ENCODE measurements at places on chromosomes 4 and X.

- DNase-seq, result no peak
These were observed 850.4 kb upstream of the FRG1 start for GRCh38 chr4:189090174-189090814.

DNA sequence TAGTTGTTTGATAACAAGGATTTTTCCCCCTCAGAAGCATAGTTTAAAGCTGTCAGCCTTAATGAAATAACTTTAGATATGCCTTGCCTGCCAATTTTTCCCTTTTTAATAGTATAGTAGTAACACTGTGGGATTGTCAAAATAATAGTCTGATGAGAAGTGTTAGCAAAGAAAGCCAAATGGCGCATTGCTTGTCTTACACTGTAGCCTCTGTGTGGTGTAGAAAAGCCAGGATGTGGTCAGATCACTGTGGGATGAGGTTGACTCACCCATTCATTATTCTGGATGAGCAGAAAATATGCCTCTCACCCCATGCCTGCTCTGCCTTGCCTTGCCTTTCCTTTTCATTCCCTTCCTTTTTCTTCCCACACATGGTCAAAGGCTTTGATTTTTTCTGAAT lies 257.8 kb upstream of the NRK start:
- DNase-seq, result peak; percentile 30

DNA sequence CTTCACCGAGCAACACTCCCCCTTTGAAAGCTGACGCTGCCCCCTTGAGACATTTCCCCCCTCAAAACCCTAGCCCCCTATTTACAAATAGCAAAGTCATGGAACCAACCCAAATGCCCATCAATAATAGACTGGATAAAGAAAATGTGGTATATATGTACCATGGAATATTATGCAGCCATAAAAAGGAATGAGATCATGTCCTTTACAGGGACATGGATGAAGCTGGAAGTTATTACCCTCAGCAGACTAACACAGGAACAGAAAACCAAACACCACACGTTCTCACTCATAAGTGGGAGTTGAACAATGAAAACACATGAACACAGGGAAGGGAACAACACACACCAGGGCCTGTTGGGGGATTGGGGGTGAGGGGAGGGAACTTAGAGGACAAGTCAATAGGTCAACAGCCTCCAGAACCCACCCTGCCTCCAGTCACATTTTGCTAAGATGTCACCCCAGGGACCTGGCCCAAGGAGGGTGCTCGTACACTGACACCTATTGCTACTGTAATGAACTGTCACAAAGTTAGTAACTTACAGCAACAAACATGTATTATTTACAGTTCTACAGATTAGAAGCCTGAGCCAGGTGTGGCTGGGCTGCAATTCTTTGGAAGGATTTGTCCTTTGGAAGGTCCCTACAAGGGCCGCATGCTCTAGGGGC lies 20.6 kb downstream of the SCD5 start:
- DNase-seq, result no peak

GRCh38 chr4:178423366-178423765 lies 981.1 kb upstream of the AGA start:
- DNase-seq, result no peak

GRCh38 chrX:12984603-12985319 lies 9.9 kb downstream of the TMSB4X start:
- peak; percentile 32 for DNase-seq

GRCh38 chr4:56240554-56241174 lies 146.6 kb downstream of the AASDH start:
- DNase-seq, result no peak

GRCh38 chr4:114028071-114028470 lies 48.6 kb upstream of the ARSJ start:
- DNase-seq, result no peak

GRCh38 chr4:15682242-15683142 lies 865 bp downstream of the FAM200B start:
- DNase-seq, result no peak

DNA sequence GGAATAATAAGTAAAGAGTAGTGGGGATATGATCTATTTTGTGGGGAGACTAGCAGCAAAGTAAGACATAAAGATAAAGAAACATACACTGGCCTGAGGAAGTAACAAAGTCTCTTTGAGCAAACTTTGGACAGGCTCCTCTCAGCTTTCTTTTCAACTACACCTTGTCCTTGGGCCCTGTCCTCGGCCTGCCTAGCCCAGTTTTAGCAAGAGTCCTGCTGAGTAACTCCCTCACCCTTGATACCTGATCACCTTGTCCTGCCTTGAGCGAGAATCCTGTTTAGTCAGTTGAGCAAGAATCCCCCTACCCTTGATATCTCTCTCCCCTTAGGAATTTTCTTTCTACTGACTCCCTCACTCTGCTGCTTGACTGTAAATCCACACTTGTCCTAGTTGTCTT lies 11.5 kb downstream of the HNRNPH2 start:
- no peak for DNase-seq

- DNase-seq, result no peak
These were observed 36.8 kb upstream of the SPP1 start for GRCh38 chr4:87938746-87939145.

GRCh38 chr4:56370377-56370776 lies 16.9 kb downstream of the AASDH start:
- DNase-seq, result no peak

- no peak for DNase-seq
These were observed 45.4 kb downstream of the SMARCAD1 start for GRCh38 chr4:94253036-94253435.

DNA sequence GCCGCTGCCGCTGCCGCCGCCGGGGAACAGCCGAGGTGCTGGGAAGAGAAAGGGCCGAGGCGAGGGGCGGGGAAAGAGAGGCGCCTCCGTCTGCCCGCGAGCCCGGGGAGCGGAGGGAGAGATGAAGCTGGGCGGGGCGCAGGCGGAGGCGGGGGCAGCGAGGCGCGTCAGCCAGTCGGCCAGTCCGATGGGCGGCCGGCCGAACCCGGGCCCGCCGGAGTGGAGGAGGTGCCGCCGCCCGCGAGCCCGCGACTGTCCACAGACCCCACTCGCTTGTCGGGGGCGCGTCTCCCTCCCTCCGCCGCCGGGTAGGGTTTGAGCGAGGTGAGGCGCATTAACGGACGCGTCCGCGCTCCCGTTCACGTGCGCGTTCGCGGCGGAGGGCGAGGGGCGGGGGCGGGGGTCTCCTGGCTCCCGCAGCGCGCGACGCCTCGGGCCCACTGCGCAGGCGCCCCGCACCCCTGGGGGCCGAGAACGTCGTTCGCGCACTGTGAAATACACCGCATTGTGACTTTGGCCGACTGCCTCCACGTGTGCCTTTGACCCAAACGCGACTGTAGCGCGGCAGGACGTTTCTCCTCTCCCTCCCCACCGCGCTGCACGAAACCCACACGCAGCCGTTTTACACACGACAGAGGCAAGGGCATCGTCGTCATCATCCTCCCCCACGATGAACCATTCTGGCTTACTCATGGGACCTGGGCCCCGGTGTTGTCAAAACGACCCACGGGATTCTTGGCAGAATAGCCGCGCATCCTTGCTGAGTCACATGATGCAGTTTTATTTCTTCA lies at the start of gene NUDT11:
TSS of gene NUDT11 (minus strand) at position 92 of the 791 bp plus-strand sequence. CDS start 148 bp downstream, outside the sequence.
- DNase-seq, result peak; percentile 83

DNA sequence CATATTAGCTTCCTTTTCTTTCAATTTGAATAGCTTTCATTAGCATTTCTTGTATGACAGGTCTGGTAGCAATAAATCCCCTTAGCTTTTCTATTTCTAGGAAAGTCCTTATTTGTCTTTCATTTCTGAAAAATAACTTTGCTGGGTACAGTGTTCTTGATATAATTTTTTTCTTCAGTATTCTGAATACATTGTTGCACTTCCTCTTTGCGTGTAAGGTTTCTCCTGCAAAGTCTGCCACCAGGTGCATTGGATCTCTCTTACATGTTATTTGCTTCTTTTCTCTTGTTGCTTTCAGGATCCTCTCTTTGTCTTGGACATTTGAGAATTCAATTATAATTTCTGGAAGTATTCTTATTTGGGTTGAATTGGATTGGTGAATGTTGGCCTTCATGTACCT lies 663.7 kb downstream of the GRXCR1 start:
- no peak for DNase-seq

DNA sequence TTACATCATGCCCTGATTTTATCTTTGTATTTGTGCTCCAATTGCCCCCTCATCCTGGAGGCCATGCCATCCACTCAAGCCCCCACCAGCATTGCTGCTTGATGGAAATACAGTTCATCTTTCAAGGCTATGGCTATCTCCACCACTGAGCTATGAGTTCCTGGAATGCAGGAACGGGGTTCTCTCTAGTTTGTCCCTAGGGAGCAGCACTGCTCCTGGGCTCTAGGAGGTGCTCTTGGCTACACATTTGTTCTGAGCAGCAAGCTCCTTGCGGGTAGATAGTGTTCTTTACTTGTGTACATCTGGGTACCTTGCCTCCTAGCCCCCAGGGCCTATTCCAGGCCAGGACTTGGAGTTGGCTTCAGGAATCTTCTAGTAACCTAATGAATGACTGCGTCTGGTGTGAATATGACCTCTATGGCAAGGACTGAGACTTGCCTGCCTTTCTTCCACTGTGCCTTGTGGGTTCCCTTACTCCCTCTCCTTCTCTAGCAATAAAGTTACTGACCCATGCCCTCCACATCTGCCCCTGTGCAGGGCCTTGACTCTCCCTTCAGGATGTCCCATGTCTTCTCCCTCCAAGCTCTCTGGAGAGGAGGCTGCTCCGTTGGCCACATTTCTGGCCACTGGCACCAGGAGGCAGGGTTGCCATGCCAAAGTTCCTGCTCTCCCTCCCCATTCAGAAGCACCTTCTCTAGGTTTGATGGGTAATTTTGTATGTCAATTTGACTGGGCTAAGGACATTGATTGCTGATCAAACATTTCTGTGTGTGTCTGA lies 7.6 kb downstream of the CITED1 start:
- DNase-seq, result no peak

- no peak for DNase-seq
These were observed 216.7 kb downstream of the IL13RA2 start for GRCh38 chrX:114800719-114801118.

GRCh38 chr4:181431006-181431405 lies 812.2 kb upstream of the TENM3 start:
- DNase-seq, result no peak

DNA sequence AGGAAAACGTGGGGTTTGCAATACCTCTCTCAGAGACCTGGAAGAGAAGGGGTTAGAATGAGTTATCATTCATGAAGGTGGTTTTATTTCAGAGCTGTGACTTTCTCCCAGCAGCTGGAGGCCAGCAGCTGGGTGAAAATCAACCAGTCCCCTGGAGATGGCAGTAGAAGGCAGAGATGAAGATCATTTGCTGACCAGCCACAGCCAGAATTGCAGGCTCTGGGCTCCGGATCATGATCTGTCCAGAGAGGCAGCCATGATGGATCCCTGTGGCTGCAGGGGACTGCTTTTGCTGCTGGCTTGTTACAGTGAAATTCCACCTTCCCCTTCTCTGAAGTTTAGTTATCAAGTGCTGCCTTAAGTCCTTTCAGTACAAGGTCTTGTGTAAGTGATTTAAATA lies 46.9 kb upstream of the TAB3 start:
- no peak for DNase-seq

DNA sequence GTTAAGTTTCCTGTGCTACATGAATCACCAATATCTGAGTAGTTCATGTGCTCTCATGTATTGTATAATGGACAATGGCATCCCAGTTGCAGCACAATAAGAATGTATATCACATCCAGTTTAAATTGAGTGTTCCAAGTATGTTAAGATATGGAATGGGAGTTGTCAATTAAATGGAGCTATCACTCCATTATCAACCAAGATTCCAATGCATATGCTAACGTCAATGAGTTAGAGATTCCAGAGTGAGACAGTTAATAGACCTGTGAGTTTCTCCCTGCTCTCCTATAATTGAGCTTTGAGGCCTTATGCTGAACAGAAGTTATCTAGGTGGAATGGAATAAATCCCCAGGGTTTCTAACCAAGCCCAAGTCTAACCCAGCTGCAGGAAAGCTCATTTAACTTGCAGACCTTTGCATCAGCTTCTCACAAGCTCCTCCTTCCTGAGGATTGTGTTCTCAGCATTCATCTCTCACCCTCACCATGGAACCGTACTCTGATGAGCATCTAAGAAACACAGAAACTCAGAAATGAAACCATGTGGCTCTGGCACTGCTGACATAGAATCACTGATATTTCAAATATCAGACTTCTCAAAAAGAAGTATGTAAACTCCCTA lies 84.8 kb downstream of the TIGD2 start:
- DNase-seq, result no peak

DNA sequence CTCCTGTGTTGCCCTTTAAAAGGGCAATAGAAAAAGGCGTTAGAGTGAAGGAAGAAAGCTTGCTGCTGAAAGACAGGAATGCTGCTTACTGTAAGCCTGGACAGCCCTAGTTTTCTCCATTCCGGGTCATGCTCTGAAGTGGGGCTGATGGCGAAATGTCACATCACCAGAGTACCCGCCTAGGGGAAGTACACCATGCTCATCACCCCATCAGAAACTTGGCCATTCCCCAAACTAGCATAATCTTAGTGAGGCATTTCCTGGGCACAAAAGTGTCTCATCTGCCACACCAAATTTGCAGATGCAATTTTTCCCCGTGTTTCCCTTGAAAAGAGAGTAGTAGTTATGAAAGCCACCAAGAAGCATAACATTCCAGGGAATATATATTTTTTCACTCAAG lies 47.8 kb upstream of the CAMK2D start:
- DNase-seq, result peak; percentile 30

- DNase-seq, result no peak
These were observed 71.2 kb downstream of the JADE1 start for GRCh38 chr4:128880662-128881061.

GRCh38 chr4:104475652-104476051 lies 19.0 kb downstream of the CXXC4 start:
- no peak for DNase-seq

DNA sequence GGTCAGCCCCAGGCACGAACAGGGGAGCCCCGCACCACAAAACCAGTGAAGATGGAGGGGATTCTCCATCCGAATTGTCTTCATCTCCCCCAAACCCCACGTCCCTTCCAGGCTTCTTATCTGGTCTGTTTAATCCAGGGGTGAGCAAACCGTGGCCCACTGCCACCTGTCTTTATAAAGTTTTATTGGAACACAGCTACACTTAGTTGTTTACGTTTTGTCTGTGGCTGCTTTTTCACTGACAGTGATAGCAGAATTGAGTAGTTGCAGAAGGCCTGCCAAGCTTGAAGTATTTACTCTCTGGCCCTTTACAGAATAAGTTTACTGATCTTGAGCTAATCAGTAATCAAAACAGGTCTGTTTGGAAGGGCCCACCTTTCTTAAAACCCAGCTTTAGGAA lies 324.0 kb downstream of the ARHGAP10 start:
- no peak for DNase-seq

- peak; percentile 75 for DNase-seq
These were observed 251.6 kb downstream of the CBR4 start for GRCh38 chr4:168758351-168758876.

GRCh38 chr4:128974136-128974581 lies 119.2 kb downstream of the SCLT1 start:
- peak; percentile 26 for DNase-seq

Data from left hindlimb (tissue), 1 donor.